ENCODE measurements at places on chromosomes 1 and 21.
A peak's percentile ranks its signal among the peaks of the same experiment; 100 is the strongest.

GRCh38 chr1:46466477-46467182 is 23.0 kb upstream of the DMBX1 start:
- no peak for DNase-seq

GRCh38 chr1:97553971-97554370 is 366.9 kb downstream of the DPYD start:
- no peak for DNase-seq

- no peak for DNase-seq
These were observed 251.5 kb downstream of the GRIK3 start for GRCh38 chr1:36782785-36783184.

DNA sequence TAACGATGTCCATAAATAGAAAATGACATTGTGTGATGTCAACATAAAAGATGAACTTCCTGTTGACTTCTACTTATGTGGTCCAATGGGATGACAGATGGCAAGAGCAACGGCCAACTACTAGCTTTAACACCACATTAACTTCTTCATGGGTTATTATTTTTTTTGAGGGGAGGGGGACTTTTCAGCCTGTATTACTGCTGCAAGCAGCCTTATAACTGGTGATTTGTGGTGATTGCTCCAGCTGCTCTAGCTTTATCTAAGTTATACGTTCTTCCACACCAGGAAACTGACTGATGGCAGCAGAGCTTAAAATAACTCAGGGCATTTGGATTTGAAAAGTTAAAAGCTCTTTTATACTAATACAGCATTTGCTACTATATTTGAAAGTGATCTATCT is 228.8 kb upstream of the B3GALT2 start:
- DNase-seq, result no peak

- DNase-seq, result no peak
These were observed 2.2 kb upstream of the CDC42BPA start for GRCh38 chr1:227320476-227320875.

- no peak for DNase-seq
These were observed 86.2 kb upstream of the HP1BP3 start for GRCh38 chr1:20873311-20873710.

GRCh38 chr1:23178950-23179349 is 10.3 kb upstream of the LUZP1 start:
- no peak for DNase-seq

DNA sequence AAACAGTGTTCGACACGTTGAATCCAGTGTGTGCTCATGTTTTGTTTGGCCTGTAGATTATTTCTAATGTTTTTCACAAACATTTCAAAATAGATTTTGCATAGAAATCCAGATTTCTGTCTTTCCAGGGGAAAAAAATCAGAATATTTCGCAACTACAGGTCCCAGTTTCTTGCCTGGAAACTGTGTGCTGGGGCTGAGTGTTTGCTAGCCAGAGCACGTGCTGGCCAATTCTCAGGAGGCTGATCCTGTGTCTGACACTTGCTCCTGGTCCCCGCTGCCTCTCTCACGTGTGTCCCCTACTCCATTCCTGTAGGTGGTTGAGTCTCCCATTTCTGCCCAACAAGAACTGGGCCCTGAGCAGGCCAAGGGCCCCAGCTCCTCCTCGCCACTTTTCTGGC is 2.4 kb downstream of the MAB21L3 start:
- DNase-seq, result no peak

DNA sequence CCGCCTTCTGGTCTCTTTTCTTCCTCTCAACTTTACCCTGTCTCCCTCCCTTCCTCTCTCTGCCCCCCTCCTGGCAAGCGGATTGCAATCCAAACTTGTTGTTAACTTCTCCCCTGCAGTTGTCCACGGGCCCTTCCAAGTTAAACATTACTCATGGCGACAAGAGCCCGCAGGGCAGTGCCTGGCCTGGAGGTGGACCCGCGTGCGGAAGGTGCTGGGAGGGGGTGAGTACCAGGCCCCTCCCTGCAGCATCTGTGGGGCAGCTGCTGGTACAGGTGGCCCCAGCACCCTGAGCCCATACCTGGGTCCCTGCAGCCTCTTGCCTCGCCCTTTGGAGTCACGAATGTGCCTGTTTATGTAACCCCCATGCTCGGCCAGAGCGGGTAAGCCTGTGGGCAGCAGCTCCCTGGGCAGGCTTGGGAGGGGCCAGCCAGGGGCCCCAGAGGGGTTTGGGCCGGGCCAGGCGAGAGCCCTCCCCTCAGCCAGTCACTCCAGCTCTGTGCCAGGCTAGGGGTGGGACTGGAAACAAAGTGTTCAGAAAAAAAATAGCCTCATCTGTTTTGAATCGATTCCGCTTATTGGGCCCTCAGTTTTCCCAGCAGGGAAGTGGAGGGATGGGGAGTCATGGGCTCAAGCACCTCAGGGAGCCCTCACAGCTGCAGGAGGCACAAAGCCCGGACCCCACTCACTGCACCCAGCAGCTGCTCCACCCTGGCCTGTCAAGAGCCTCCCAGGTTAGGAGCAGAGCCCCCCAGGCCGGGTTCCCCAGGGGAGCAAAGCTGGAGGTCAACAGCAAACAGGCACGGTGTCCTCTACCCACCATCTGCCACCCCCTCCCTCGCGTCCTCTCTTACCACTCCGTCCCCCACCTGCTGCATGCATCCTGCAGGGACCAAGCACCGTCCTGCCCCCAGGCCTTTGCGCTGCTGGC is 14.0 kb upstream of the FAAP20 start:
- no peak for DNase-seq

DNA sequence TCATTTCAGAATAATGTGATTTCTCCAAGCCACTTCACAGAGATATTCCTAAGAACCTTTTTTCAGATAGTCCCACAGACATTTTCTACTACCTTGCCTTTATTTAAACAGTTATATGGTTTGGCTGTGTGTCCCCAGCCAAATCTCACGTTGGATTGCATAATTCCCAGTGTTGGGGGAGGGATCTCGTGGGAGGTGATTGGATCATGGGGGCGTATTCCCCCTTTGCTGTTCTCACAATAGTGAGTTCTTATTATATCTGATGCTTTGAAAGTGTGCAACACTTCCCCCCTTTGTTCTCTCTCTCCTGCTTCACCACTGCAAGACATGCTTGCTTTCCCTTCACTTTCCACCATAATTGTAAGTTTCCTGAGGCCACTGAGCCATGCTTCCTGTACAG is 93.6 kb upstream of the ZNF678 start:
- no peak for DNase-seq

DNA sequence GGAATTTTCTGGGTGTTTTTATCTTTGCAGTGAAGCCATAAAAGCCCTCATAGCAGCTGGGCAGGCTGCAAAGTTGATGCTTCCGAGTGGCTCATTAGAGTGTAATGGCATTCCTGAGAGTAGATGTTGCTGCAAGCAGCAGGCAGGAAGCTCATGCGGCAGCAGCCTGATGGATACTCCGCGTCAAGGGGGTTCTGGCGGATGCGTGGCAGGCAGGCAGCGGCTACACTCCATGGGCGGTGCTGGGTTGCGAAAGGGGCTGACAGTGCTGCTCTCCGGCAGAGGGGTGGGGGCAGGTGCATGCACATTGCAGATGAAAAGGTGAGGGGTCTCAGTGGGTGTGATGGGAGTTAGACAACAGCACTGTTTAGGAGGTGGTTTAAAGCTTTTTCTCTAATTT is 93.2 kb upstream of the AJAP1 start:
- no peak for DNase-seq

DNA sequence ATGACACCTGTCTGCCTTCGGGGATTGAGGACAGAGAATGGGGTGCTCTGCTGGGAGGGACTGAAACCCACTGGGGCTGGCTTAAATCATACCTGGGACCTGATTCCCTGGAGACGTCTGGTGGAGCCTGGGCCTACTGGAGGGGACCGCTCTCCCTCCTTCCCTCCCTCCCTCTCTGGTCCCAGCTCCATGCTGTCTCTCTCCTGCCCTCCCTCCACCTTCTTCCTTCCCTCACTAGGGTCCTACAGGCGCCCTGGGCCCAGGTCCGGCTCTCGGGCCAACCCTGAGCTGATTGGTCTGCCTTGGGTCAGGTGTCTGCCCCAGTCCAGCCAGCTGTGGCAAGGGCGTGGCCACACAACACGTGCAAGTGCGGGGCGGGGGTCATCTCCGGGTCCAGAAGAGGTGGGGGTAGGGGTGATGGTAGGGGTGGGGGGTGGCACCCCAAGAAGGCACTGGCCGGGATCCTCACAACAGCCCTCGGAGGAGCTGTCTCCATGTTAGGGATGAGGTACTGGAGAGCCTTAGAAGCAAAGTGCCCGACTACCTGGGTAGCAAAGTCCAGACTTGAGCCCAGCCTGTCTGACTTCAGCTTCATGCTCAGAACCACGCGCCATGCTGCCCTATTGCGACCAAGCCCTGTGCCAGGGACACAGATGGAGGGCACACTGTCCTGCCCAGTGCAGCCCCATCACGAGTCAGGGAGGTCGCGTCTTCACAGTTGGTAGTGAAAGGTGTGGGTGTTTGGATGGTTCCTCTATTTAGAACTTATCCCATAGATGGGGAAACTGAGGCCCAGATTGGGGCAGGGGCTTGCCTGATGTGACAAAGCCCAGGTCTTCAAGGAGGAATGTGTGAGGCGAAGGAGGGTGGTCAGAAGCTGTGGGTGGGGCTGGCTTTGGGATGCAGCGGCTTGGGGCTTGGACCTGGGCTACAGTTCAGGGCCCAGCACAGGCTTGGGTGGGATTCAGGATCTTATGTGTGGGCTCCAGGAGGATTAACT is 574.1 kb downstream of the PTPRU start:
- no peak for DNase-seq

DNA sequence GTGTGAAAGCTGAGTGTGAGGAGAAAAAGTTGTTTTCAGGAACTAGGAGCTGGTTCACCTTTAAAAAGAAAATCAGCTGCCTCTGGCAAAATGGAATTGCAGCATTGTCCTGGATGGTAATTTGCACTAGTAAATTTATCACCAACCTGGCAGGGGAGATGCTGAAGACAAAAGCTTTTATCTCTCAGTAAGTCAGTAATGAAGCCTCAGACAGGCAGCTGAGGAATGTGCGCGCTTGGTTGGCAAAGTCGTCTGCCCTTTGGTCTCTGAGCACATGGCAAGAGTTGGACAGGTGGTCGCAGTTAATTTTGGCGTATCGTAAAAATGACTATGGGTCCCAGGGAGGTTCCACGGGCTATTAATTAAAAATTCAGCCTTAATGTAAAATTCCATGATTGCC is 131.9 kb downstream of the BACH1 start:
- DNase-seq, result no peak

DNA sequence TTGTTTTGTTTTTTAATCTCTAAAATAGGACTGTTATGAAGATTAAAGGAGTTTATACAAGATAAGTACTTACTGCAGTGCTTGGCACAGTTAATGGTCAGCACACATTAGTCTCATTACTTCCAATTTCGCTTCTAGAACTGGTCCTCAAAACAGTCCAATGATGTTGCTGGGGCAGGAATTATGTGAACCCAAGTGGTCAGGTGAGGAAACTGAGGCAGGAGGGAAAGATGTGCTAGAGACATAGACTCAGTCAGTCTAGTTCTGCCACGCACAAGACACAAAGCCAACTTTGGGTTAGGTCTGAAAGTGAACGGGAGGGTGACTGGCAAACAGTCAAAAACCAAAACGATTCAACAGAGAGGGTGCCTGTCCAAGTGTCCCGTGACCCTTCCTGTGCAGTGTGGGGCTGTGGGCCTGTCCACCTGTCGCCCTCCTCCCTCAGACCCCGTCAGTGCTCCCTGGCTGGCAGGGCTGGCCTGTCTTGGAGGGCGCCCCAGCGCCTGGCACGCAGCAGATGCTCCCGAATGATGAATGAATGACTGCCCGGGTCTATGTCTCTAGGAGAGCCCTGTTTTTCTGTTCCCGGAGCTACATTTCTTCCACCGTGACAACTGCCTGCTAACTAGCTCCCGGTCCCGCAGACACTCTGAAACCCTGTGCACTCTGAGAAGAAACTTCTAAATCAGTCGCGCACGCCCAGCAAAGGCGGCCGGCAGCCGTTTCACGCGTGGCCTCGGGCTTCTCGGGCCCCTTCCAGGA is 2.4 kb downstream of the LRP8 start:
- peak; percentile 38 for DNase-seq

GRCh38 chr1:62809788-62810187 is 25.9 kb downstream of the ATG4C start:
- no peak for DNase-seq

DNA sequence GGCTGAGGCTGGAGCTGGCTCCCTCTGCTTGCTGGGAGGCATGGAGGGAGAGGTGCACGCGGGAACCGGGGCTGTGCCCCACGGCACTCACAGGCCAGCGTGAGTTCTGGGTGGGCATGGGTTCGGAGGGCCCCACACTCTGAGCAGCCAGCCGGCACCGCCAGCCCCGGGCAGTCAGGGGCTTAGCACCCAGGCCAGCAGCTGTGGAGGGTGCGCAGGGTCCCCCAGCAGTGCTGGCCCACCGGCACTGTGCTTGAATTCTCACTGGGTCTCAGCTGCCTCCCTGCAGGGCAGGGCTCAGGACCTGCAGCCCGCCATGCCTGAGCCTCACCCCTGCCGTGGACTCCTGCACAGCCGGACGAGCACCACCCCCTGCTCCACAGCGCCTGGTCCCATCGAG is 164.9 kb upstream of the PLD5 start:
- no peak for DNase-seq

- DNase-seq, result no peak
These were observed 103.6 kb downstream of the SPAG17 start for GRCh38 chr1:118081387-118081786.

- DNase-seq, result no peak
These were observed 5.4 kb downstream of the NECTIN4 start for GRCh38 chr1:161083748-161084596.

GRCh38 chr1:33367485-33368405 is 46.8 kb upstream of the A3GALT2 start:
- DNase-seq, result peak; percentile 66

DNA sequence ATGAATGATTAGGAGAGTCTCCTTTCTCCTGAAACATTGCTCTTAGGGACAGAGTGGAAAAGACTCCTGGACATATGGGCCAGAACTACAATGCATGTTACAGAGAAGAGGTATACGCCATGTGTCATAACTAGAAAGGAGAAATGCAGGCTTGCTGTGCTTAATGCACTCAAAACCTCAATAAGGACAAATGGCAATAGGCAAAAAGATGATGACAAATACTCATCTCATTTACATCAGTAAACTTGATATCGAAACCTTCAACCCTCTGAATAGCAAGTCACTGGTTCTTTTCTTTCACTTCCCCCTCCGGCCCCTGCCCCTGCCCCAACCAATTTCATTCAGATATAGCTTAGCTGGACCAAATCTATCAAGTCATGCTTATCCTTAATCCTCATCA is 1.9 kb upstream of the GPR88 start:
- no peak for DNase-seq

- DNase-seq, result no peak
These were observed 836.7 kb downstream of the PLA2G4A start for GRCh38 chr1:187665483-187665882.

GRCh38 chr1:108009603-108010195 is 44.7 kb upstream of the VAV3 start:
- DNase-seq, result no peak

DNA sequence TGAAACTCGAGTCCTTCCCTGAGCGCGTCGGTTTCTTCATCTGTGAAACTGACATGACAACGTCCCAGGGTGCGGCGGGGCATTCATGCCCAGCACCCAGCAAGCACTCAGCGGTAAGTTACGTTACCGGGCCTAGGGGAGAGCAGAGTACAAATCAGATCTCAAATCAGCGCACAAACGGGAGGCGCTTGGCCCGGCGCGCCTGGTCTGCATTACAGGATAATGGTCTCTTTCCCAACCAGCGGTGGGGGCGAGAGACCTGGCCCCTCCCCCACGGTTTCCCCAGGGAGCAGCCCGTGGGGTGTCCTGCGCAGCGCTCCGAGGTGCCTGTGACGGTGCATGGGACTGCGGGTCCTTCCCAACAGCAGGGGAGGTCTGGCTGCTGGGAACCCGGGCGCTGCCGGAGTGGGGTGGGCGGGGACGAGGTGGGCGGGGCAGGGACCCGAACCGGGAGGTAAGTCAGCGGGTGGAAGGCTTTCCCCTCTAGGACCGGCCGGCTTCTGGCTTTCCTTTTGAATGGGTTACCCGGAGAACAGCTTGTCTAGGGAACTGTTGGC is 1.0 kb downstream of the TMEM51 start:
- no peak for DNase-seq

Measured in NCI-H510A (cell line).